ENCODE measurements at places on chromosomes 7 and 10.

- DNase-seq = no peak
Measured at GRCh38 chr10:3433131-3433530, 260.5 kb upstream of the PITRM1 start.

- no peak for DNase-seq
Measured at GRCh38 chr7:35386816-35387706, 133.2 kb upstream of the TBX20 start.

DNA sequence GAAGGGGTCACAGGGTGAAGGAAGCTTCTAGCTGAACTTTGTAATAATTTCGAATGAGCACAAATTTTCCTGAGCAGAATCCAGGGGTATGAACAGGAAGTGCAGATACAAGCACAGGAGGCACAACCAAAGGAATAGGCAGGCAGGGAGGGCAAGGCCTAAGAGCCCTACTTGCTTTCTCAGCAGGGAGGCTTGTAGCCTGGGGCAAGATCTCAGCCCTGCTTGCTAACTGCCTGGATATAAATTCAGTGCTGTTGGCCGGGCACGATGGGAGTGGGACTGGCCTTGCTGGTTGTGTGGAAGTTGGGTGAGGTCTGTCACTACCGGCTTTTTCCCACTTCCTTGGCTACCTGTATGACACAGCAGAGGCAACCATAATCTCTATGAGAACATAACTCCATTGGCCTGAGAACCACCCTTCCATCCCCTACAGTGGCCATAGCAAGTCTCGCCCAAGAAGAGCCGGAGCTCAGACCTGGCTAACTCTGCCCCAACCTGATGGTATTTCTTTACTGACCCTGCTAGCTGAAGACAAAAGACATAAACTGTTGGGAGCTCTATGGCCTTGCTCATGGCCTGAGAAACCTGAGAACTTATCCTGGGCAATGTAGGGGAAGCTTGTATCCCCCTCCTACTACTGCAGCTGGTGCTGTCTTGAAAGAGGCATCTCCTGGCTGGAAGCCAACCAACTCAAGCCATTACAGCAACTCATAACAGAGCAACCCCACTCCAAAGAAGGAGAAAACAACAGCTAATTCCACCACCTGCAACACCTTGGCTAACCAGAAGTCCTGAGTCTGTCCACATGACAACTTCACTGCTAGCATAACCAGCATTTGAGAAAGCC lies 27.6 kb downstream of the CLDN12 start:
- no peak for DNase-seq

GRCh38 chr7:81743201-81743600 lies 26.6 kb downstream of the HGF start:
- no peak for DNase-seq

DNA sequence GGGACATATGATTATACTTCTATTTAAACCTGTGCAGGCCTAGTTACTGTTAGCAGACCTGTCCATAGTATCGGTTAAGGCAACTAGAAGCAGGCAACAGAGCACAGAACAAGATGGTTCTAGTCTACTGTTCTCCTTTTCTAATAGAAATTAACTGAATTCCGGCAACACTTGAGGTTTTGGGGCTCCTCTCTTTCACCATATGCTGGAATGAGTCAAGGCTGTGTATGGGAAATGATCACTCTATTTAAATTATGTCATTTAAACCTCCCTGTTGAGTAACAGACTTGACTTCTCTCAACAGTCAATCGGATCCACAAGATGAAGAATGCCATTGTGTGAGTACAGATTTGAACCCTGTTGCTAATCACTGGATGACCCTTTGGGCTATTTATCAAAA lies 6.2 kb upstream of the OTUD1 start:
- no peak for DNase-seq

GRCh38 chr10:78718032-78718572 lies 350.7 kb upstream of the ZMIZ1 start:
- DNase-seq = no peak

GRCh38 chr10:77661674-77662073 lies 24.1 kb upstream of the KCNMA1 start:
- no peak for DNase-seq

DNA sequence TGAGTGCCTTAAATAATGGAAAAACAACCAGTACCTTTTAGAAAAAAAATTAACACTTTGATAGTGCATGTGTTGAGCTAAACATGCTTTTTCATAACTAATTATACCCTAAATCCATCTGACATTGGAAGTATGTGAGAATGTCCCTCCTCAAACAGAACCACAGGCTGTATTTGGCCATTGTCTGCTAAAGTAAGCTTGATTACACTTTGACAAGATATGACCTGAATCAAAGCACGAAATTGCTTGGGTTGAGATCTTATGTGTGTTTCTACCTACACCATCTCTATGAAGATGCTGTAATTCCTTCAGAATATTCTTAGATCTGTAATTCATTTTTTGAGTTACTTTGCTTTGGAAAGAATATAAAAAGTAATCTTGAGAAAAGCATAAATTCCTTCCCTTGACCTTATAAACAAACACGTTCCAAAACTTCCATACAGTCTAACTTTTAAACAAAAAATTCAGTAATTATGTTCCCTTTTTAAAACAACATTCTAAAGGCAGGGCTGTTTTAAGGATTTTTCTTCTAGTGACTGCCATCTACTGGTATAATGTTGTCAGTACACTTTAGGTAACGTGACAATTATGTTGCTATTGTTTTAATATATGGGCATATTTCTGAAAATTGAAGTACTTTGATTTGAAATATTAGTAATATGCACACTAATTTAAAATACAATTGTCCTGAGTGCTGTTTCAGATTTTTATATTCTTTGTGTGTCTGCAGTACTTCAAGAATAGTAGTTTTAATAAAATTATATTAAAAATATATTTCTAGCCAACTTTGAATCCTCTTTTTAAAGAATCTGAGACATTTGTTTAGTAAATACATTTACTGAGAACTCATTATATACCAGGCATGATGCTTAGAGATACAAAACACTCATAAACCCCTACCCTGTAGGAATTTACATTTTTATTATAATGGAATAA lies 20.9 kb downstream of the CD36 start:
- DNase-seq = no peak

DNA sequence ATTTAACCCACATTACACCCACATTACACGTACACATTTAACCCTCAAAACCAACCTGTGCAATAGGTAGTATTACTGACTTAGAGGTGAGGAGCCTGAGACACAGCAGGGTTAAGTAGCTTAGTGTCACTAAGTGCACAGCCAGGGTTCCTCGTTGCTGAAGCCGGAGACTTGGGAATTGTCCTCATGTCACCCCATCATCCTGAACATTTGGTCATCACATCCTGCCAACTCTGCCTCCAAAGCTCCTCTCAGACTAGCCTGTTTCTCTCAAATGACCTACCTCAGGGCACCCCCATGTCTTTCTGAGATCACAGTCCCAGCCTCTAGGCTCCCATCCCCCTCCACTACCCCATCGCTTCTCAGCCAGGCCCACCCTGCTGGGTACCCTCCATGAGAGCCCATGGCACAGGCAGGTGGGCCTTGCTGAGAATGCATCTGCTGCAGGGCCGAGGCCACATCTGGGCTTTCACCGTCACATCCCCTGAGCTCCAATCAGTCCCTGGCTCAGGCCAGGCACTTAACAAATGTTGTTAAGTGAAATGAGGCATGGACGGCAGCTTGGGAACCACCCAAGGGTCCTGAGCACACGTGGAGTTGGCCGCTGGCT lies 21.1 kb upstream of the PCBD1 start:
- no peak for DNase-seq

- no peak for DNase-seq
Measured at GRCh38 chr7:136030867-136031318, 53.7 kb upstream of the MTPN start.

DNA sequence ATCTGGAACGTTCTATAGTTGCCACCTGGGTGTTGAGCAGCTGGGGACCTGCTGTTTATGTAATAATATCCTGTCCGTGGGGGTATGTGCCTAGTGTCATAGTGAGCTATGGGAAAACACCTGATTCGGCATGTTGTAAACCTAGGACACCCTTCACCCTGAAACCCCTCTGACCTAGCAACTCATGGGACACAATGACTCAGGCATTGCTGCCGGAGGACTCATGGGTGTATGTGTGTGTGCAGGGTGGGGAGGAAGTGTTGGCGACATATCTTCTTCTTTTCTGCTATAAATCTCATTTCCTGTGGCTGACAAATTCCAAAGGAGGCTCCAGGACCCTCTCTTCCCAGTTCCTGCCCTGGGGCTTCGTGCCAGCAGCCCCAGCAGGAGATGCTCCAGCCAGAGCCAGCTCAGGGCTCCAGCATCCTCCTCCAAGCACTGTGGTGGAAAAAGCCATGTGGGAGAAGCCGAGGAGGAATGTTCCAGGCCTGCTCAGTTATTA lies 77.0 kb upstream of the PODXL start:
- no peak for DNase-seq

- no peak for DNase-seq
Measured at GRCh38 chr7:148982654-148983199, 45.6 kb downstream of the PDIA4 start.

GRCh38 chr10:18582803-18583202 lies 68.6 kb downstream of the NSUN6 start:
- DNase-seq = no peak

GRCh38 chr10:54710918-54711317 lies 90.1 kb downstream of the PCDH15 start:
- no peak for DNase-seq

GRCh38 chr10:128098631-128099030 lies 27.6 kb downstream of the MKI67 start:
- DNase-seq = no peak

- DNase-seq = no peak
Measured at GRCh38 chr7:105580022-105580740, 1.1 kb downstream of the EFCAB10 start.

GRCh38 chr10:60479305-60480020 lies 89.8 kb upstream of the ANK3 start:
- no peak for DNase-seq

DNA sequence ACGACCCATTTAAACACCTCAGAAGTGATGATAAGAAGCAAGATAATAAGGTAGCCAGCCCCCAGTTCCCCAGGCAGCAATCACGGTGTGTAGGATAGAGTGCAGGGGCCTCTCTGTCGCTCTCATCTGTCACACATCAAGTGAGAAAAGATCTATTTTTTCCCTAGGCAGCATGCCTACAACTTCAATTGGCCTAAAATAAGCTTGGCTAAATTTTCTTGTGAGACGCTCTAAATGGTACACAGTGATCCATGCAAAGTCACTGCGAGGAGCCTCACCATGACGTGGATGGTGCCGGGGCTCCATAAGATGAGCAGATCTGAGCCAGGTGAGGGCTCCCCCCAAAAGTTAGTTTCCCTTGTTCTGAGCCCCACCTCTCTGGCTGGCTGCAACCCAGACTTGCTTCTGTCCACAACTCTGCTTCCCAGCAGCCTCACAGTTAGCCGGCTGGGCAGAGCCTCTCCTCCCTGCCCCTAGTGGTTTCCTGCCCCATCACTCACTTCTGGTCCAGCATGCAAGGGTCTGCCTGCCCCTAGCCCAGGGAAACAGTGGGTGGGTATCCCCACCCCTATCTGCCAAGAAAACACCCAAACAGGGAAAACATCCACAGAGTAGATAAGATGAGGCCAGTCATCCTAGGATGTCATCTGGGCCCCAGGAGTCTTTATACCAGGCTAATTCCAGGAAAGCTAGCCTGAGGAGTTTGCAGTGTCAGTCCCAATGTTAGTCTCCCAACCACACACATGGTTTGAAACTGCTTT lies 342.1 kb downstream of the GRID1 start:
- no peak for DNase-seq

DNA sequence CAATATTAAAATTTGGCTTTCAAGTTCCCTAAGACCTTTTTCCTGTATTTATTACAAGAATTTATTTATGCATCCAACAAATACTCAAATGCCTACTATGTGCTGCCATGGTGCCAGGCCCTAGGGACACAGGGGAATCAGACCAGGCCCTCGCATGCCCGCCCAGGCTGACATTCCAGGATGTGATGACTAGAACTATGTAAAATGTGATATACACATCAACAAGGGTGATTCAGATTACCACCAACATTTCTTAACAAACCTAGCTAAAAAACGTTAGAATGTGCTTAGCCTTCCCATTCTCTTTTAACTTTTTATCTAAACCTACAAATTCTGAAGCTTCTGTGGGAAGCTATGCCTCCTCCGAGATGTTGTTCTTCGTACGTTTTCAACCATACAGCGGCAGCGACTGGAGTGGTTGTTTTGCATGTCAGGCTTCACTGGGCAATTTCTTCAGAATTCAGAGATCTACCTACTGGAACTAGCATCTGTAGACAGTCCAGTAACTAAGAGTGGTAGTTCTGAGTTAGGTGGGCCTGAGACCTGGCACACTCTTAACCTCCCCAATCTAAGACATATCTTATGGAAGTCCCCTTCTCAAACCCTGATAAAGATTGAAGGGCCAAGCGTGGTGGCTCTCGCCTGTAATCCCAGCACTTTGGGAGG lies 22.1 kb downstream of the GNA12 start:
- no peak for DNase-seq

- no peak for DNase-seq
Measured at GRCh38 chr7:110948280-110948679, 142.6 kb upstream of the LRRN3 start.

GRCh38 chr10:119079599-119080520 lies 757 bp downstream of the EIF3A start:
- DNase-seq = no peak

- no peak for DNase-seq
Measured at GRCh38 chr7:910441-910861, 34.1 kb downstream of the GET4 start.

DNA sequence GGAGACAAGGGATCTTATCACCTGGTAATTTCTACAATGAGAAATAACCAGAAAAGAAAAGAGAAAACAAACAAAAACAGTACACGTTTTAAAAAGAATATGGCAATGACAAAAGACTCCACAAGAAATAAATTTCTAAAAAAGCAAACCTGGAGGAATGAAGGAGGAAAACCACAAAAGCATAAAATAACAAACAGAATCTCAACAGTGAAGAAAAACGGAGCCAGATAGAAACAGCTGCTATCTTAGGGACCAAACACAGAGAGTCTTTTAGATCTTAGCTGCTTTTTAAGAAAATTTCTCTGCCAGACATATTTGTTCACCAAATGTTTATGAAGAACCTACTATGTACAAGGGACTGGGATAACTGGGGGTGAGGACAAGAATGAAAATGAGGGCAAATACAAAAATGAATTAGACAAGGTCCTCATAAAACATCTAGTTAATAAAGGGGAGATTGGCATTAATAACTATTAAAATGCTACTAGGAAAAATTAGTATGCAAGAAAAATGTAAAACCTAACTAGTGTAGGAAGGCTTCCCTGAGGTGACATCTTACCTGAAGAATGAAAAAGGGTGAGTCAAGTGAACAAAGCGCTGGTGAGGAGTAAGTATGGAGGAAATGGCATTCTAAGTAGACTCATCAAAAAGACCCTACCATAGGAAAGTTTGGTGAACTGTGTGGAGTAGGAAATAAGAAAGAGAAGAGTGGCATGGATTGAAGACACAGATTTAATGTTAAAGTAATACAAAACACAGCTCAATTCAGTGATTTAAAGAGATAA lies 34.3 kb downstream of the WASL start:
- DNase-seq = no peak

- DNase-seq = no peak
Measured at GRCh38 chr10:102777711-102778453, 34.1 kb downstream of the WBP1L start.

All from AG04449 (cell line).